ENCODE measurements at places on chromosomes 2 and 18.

DNA sequence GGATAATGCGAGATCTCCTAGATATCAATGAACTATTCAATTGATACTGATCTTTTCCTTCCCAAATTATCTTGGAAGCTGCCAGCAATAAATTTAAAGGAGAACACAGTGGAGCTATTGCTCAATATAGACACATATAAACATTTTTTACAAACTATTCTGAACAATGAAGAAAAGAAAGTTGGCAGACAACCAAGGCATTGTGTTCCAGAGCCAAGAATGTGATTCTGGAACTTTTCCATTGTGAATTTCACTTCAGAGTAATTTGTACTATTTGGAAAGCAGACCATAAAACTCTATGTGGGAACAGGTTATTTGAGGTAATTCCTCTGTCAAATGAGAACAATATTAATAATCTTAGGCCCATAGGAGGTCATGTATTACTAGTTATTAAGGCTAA is 588.2 kb downstream of the IRS1 start:
- DNase-seq, result no peak

DNA sequence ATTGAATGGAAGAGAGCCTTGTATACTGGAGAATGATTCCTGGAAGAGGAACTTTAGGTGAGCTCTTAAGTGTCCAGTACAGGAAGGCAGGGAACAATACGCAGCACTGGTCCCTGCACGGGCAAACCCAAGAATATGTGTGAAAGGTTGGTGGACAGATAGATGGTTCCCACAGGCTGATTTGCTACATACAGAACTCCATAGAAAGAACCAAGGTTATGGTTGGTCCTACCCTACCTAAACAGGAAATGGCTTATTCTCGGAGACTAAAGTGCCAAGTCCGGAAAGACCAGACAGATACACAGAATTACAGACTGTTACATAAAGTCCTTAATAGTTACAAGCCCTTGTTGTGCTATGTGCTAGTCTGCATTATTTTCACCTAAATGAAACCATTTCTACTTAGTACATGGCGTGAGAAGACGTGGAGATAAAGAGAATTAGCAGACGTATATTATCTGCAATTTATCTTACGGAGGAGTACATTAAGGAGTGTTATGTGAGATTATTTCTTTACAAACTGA is 1.2 kb downstream of the REV1 start:
- DNase-seq, result no peak

GRCh38 chr2:237922641-237923361 is 44.0 kb upstream of the UBE2F start:
- no peak for DNase-seq

DNA sequence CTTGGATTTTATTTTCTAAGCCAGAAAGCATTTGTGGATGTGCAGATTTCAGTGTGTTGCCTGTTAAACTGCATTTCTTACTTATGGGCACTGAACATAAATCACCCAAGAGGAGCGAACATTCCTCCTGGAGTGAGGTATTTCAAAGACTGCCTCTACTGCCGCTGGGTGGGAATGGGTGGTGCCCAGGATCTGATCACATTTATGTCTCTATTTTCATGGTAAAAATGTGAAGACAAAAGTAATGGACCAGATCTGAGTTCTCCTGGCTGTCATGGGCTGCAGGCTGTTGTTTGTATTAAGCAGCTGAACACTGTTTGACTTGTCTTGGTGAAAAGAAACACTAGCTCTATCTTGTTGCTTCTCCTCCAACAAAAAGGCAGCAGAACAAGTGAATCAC is 251.7 kb downstream of the NCKAP5 start:
- no peak for DNase-seq

DNA sequence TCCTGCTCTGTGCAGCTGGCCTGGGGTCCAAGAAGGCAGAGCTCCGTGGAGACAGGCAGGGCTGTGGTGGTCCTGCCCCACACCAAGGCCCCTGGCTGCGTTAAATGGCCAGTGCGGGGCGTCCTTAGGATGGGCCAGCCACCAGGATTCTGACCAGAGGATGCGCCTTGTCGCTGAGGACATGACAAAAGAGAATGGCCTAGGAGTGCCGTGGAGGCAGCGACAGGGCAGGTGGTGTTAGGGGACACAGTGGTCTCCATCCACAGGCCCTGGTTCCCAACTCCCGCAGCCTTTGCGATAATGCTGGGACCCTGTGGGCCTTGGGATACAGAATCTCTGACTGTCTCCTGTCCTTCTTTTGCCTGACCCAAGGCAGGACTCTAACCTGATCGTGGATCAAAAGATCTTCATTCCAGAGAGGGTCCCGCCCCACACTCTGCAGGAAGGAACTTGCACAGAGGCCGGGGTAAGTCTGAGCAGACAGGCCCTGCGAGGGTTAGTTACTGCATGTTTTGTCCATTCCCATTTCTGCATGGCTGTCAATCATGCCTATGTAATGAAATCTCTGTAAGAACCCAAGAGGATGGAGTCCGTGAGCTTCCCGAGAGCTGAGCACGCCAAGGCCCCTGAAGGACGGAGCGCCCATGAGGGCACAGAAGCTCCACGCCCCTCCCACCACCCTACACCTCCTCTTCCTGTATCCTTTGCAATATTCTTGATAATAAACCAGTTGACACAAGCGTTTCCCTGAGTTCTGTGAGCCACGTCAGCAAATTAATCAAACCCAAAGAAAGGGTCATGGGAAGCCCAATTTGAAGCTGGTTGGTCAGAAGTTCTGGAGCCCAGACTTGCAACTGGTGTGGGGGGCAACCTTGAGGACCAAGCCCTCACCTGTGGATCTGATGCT is 251.5 kb upstream of the SALL3 start:
- DNase-seq, result no peak

DNA sequence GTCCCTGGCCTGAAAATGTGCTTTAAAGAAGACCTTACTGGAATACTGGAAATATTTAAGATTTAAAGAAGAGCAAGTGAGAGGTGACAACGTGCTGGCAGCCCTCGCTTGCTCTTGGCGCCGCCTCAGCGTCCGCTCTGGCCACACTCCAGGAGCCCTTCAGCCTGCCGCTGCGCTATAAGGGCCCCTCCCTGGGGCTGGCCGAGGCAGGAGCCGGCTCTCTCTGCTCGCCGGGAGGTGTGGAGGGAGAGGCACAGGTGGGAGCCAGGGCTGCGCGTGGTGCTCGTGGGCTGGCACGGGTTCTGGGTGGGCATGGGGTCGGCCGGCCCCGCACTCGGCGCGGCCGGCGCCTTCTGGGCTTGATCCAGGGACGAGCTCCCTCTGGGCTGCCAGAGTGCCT is 2.9 kb upstream of the COQ10B start:
- DNase-seq, result no peak

DNA sequence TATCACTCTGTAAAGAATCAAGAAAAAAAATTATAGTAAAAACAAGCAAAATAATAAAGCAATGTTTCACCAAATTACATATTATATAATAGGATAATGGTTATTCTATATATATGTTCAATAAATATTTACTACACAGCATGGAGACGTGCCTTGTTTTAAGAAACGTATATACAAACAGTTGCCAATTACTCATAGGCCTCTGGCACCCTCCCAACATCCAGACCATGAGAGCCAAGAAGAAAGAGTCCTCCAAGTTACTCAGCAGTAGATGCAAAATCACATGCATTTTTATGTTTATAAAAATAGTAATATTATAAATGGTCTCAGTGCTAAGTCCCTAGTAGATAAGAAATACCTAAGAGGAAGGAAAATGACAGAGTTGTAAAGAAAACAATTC is 64.8 kb downstream of the REV1 start:
- no peak for DNase-seq

- no peak for DNase-seq
Measured at GRCh38 chr2:72921853-72922252, 4.5 kb downstream of the EMX1 start.

- no peak for DNase-seq
Measured at GRCh38 chr2:187546762-187547333, 7.4 kb downstream of the TFPI start.

GRCh38 chr2:164841719-164842623 is at the start of gene COBLL1:
TSS of gene COBLL1 (minus strand) at chr2:164841823. CDS start at chr2:164841196, 627 bp downstream.
- no peak for DNase-seq

DNA sequence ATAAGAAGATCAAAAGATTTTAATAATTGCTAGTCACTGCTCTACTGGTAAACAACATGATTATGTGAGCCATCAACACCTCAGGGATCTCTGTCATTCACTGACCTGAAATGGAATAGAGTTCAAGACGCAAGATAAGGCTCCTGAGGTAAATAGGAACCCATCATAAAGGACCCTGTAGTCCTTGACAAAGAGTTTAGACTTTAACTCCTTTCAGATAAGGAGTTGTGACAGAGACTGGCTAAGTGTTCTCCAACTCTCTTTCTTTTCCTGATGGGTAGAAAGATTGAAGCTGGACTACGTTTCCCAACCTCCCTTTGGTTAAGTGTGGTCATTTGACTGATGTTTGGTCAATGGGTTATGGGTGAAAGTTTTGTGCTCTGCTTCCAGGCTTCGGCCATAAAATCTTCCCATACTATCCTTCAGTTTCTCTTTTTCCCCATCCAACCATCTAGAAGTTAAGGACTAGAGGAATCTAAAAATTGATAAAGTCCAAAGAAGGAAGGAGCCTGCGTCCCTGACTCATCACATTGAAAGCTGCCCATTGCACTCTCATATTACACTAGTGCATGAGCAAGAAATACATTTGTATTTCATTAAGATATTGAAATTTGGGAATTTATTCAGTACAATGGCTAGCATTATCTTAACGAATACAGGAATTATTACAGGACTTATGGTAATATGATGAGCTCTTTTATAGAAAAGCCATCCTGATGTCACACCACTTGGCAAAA is 293.7 kb upstream of the ACVR2A start:
- no peak for DNase-seq

GRCh38 chr2:213476641-213477040 is 192.4 kb downstream of the SPAG16 start:
- no peak for DNase-seq

DNA sequence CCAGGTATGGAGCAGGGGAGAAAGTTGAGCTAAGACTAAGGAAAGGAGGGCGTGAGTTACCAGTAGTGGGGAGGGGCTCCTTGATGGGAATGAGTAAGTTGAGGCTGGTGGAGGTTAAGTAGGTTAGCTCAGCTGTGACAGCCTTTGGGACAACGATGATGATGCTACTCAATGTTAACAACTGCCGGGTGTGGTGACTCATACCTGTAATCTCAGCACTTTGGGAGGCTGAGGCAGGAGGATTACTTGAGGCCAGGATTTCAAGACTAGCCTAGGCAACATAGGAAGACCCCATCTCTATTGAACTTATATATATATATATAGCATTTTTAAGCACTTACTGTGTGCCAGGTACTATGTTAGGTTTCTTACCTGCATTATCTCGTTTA is 48.4 kb downstream of the HK2 start:
- DNase-seq, result no peak

GRCh38 chr2:52035391-52035790 is 1003.5 kb upstream of the NRXN1 start:
- DNase-seq, result no peak

DNA sequence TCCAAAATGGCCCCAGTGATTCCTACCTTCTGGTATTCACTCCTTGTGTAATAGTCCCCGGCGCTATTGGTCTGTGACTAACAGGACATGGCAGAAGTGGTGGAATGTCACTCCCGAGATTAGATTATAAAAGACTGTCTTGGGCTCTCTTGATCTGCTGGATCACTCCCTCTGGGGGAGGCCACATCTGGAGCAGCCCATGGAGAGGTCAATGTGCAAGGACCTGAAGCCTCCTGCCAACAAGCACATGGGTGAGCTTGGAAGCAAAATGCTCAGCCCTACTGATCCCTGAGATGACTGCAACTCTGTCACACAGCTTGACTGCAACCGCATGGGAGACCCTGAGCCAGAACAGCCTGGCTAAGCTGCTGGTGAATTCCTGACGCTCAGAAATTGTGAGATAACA is 94.3 kb upstream of the GLI2 start:
- no peak for DNase-seq

- no peak for DNase-seq
Measured at GRCh38 chr2:239266434-239266766, 134.4 kb downstream of the HDAC4 start.

- peak; percentile 56 for DNase-seq
Measured at GRCh38 chr18:35143622-35144596, 96.9 kb upstream of the ZNF397 start.

DNA sequence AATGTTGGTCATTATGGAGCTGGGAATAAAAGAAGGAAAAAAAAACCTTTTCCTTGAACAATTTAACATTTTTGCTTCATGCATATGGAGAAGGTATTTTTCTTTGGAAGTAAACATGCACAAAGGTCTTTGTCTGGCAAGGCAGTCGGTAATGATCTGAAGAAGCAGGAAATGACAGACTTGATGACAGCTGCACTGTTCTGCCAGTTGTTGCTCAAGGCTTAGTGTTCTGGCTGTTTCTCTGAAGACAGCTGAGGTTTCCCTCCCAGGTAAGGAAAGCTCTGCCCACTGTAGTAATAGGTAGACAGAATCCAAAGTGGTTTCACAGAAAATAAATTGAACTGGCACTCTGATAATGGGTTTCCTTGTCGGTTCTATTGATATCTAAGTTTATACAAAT is 308.4 kb upstream of the GCFC2 start:
- DNase-seq, result no peak

DNA sequence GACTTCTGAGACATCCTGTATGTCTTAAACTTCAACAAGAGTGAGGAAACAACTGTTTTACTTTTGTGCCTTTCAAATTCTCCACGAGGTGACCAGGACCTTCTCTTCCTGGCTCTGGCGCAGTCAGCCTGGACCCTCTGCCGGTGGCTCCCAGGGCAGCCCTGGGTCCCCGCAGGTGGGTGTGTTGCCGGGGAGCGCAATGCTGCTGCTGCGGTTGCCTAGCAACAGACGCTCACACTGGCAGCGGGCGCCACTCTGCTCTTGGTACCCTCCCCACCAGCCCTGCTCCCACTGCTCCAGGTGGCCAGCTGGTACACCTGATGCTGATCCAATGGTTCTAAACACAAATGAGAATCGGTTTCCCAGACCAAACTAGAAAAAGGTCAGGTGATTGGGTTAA is 58.7 kb downstream of the GNAL start:
- DNase-seq, result no peak

GRCh38 chr2:40197121-40197520 is 254.8 kb downstream of the SLC8A1 start:
- DNase-seq, result no peak

GRCh38 chr18:28110924-28111323 is 66.0 kb downstream of the CDH2 start:
- no peak for DNase-seq

DNA sequence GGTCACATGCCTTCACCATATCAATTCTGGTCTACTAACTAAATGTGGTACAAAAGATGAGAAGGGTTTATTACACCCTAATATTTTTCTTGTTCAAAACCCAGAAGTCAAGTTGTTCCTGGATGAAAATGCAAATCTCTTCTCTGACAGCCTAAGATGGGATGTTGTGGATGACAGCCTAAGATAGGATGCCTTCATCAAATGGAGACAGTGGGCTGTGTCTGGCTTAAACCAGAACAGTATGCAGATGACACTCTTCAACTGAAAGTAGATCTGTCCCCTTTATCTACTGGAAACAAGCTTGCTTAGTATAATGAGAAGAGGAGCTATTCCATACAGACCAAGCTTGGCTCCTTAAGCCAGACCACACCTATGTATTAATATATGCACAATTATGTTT is 17.7 kb downstream of the NXPH2 start:
- no peak for DNase-seq

GRCh38 chr2:205771031-205771430 is 88.7 kb downstream of the NRP2 start:
- DNase-seq, result no peak

GRCh38 chr2:201448701-201449100 is 2.6 kb downstream of the TRAK2 start:
- DNase-seq, result no peak

GRCh38 chr2:135650721-135651120 is 90.9 kb upstream of the UBXN4 start:
- DNase-seq, result no peak

Measured in H1 (cell line).